Skin of body (tissue), 3 donors: ENCODE measurements at places on chromosomes 13 and 19.

DNA sequence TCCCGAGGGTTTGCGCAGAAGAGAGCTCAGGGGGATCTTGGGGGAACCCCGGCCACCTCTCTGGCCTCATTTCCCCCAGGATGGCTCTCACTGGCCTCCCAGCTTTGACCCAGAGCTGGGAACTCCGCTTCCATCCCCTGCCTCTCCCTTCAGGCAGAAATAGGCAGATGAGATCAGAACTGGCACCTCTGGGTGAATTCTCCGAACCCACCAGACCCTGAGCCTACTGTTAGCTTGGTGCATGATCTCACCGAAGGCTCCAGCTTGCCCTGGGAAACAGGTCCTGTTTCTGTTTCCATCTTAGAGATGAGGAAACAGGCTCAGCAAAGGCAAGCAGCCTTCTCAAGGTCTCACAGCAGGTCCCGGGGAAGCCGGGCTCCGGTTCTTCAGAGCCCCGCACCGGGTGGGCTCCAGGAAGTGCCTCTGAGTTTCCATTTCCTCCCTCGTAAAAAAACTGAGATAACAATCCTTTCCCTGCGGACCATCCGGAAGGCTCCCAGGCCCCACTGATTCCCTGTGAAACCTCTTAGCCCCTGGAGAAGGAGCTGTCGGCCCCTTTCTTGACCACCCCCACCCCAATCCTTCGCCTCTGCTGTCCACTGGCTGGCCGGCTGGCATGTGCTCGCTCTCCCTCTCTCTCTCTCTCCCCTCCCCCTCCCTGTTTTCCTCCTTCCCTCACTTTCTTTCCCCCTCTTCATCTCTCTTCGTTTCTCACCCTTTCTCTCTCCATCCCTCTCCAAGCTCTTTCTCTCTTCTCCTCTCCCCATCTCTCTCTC lies 2.1 kb downstream of the NECTIN2 start:
- DNase-seq: peak; percentile 55

DNA sequence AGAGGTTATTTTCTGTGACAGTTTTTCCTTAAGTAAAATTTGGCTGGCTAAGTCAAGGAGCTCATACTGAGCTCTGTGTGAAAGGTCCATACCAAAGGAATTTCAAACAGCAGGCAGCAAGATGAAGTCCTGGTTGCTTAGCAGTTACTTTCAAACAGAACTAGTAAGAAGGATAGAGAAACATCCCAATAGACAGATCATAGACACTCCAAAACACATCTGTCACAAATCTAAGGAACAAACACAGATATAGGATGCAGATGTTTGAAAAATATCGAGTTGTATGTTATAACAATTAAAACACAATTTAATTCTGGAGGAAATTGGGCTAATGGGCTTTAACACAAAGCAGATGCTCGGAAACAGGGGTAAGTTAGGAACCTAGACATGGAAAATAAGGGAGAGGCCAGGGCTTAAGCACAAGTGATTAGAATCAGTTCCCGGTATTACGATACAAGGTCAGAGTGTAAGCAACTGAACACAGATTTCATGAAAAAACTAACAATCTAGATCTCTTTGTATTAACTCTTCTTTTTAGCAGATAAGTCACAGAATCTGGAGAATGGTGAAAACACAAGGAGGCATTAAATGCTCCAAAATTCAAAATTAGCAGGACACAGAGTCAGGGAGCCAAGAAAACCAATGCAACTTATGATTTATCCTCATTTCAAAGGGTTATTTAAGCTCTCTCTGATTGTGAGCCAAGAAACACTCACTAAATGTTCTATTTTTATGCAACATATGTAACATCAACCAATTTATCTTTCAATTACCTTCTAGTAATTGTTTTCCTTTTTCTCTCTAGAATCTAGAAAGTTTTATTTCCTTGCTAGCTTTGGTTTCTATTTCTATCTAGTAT lies 1992.9 kb upstream of the PCDH20 start:
- DNase-seq: peak; percentile 89

DNA sequence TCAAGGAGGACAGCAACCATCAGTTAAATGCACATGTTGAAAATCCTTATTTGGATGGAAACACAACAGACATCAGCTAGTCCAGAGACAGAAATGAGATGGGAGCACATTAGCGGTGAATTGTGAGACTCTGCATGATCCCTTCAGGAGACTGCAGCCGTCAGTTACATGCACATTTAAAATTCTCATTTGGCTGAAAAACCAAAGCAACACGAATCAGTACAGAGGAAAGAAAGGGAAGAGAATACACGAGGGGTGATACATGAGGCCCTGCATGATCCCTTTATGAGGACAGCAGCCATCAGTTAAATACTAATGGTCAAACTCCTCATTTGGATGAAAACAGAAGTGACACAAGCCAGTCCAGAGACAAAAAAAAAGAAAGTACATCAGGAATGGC lies 123.4 kb downstream of the PTPRS start:
- DNase-seq: no peak

- DNase-seq: no peak
Measured at GRCh38 chr13:27001705-27002104, 169.9 kb downstream of the USP12 start.

- DNase-seq: no peak
Measured at GRCh38 chr13:100835695-100836094, 161.1 kb upstream of the TMTC4 start.

DNA sequence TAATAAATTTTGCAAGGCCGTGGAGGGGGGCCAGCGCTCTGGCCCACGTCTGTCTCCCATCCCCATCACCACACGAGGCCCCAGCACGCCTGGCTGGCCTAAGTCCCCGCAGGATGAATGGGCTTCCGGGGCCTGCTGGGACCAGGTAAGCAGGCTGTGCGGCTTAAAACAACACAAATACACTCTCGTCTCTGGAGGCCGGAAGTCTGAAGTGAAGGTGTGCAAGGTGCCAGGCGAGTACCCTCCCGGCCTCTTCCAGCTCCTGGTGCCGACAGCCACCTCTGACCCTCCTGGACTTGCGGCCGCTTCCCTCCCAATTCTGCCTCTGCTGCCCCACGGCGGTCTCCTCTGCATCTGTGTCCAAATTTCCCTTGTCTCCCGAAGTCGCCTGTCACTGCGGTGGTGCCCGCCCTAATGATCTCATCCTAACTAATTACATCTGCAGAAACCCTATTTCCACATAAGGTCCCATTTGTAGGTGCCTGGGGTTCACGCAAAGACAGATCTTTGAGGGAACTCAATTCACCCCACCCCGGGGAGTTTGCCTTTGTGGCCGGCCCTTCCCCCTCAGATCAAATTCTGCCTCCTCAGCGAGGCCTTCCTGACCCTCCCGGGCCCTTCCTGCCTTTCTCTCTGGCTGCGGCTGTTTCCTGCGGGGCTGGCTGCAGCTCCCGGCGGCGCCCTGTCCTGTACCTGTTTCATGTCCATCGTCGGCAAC lies 8.1 kb upstream of the PTBP1 start:
- DNase-seq: peak; percentile 30

DNA sequence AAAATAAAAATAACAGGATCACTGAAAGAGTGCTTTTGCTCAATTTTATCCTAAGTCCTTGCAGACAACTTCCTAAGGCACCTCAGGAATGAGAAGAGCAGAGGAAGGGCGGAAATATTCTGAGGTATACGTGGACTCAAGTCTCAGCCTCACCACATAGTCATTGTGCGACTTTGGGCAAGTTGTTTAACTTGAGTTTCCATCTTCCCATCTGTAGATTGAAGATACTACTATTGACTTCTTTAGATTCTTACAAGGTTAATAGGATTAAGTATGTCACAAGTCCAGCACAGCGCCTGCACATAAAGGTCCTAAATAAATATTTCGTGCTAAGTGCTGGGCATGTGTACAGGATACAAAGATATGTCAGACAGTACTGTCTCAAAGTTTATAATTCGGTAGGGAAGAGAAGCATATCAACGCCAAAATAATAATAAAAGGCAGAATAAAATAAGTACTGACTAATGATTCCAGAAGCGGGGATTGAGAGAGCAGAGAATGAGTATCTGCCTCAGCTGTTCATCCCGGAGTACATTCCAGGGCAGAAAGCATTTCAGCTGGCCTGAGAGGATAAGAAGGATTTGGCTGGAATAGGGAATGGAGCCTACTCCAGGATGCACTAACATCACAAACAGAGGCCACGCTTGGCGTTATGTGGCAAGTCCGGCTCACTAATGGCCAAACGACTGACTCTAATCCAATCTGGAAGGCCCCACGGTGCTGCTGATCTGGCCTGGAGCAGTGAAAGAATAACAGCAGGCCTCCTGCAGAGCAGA lies 139.7 kb downstream of the FLT1 start:
- DNase-seq: peak; percentile 6

DNA sequence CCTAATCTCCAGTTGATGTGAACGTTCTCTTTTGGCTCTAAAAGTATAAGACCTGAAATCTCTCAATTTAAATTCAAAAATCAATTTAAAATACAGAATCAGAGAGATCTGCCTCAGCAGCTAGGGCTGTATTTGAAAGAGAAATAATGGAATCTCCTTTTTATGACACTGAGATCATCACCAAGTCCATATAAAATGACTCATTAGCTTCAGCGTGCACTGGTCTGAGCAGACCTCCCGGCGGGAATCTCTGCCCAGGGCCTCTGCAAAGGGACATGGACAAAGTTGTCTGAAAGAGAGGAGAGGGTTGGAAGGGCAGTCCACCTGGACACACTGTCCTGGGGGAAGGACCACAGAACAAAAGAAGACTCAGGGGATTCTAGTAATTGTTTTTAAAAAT lies 855.6 kb downstream of the EFNB2 start:
- DNase-seq: no peak

GRCh38 chr13:33228648-33229445 lies 56.7 kb downstream of the STARD13 start:
- peak; percentile 80 for DNase-seq

DNA sequence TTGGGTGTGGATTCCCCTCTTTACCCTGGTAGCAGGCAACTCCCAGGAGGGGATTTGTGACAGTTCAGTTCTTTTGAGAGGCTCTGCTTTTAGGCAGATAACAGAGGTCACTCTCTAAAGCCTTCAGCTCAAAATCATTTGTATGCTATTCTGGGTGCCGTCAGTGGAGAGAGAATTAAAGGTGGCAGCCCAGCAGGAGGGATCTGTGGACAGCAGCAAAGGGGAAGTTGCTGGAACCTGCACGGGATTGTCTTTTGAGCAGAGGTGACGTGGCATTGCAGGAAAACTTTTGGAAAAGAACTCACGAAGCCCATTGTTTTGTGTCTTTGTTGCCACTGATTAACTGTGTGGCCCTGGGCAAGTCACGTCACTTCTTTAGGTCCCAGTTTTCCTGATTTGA lies 62.4 kb upstream of the C1QTNF9 start:
- no peak for DNase-seq

DNA sequence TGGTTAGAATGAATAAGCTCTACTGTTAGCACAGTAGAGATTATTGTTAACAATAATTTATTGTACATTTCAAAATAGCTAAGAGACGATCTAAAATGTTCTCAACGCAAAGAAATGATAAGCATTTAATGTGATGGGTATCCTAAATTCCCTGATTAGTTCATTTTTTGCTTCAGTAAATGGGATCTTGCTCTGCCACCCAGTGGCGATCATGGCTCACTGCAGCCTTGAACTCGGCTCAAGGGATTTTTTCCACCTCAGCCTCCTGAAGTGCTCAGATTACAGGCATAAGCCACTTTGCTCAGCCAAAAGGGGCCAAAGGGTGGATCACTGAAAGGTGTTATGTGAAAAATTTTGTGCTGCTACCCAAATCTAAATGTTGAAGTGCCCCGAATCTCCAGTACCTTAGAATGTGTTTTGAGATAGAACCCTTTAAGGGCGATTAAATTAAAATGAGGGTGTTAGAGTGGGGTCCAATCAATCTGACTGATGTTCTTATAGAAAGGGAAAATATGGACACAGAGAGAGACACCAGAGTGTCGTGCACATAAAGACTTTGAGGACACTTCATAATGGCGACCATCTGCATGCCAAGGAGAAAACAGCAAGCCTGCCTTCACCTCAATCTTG lies 31.5 kb upstream of the ZNF766 start:
- DNase-seq: peak; percentile 66

DNA sequence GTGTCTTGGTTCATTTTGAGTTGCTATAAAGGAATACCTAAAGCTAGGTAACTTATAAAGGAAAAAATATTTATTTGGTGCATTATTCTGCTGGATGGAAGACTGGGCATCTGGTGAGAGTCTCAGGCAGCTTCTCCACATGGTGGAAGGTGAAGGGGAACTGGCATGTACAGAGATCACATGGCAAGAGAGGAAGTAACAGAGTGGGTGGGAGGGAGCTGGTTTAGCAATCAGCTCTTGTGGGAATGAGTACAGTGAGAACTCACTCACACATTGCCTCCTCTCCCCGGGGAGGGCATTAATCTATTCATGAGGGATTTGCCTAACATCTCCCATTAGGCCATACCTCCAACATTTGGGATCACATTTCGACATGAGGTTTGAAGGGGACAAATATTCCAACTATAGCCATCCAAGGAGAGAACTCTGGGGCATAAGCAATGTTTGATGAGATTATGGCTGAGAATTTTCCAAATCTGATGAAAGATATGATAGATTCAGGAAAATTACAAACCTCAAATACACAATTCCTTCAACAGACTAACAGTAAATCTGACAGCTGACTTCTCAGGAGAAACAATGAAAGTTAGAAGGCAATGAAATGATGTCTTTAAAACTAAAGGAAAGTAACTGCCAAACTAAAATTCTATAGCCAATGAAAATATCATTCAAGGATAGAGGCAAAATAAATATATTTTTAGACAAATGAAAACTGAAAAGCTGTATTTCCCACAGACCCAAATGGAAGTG lies 52.5 kb downstream of the MTUS2 start:
- no peak for DNase-seq

DNA sequence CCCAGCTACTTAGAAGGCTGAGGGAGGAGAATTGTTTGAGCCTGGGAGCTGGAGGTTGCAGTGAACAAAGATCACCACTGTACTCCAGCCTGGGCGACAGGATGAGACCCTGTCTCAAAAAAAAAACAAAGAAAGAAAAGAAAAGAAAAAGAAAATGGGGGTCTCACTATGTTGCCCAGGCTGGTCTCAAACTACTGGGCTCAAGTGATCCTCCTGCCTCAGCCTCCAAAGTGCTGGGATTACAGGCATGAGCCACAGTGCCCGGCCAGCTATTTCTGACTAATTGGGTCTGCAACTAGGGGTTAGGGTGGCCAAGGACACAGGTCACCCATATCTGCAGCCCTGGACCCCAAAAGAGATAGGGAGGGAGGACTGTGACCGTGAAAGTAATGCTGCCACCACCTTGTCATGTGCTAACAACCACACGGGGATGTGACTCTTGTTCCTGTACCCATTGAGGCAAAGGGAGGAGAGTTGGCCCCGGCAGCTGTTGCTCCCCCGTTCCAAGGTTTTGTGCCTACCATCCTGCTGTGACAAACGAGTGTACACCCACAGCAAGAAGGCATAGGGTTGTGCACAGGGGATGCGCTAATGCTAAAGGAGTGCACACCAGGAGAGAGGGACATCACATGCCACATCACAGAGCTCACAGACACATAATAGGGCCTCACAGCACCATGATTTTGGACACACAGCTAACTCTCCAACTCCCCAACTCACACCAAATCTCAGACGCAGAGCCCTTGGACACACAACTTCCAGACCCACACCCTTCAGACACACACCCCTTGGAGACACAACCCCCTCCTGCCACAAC lies 619 bp downstream of the MEF2B start:
- DNase-seq: no peak
